Left ventricle myocardium superior (tissue), 1 donor: ENCODE measurements at places on chromosomes 2 and 18. TPM values are rescaled to one million over a fixed set of nuclear protein-coding genes. Genes with fewer than 3 reads are reported as not detected.

Gene MFSD2B
- not detected for total RNA-seq

Gene TFCP2L1
- total RNA-seq, result 0.17 TPM

Gene SPDYA
- 0.15 TPM for total RNA-seq

Gene GPR45
- not detected for total RNA-seq

Gene SERPINB7
- not detected for total RNA-seq

Gene TMEM163
- 0.40 TPM for total RNA-seq

Gene EDAR
- total RNA-seq, result not detected

Gene G6PC2
- total RNA-seq, result not detected
